D341Med (cell line): ENCODE measurements at places on chromosomes 6 and 20.

DNA sequence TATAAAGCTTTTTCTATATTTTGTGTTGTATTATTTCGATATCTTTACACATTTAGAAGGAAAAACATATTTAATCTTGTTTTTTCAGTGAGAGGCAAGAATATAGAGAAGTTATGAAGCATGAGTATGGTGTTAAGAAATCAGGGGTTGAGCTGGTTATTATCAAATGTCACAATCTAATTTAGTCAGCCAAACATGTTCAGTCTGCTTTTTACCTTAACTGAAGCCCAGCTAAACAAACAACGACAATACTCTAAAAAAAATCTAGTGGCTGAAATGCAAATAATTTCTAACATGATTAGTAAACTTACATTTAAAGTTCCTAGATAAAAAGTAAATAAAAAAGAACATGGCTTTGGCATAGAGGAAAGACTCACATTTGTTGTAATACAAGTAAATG is 433.8 kb upstream of the NRSN1 start:
- DNase-seq, result no peak

- DNase-seq, result no peak
Observed at GRCh38 chr6:24378473-24379097, 20.7 kb upstream of the DCDC2 start.

DNA sequence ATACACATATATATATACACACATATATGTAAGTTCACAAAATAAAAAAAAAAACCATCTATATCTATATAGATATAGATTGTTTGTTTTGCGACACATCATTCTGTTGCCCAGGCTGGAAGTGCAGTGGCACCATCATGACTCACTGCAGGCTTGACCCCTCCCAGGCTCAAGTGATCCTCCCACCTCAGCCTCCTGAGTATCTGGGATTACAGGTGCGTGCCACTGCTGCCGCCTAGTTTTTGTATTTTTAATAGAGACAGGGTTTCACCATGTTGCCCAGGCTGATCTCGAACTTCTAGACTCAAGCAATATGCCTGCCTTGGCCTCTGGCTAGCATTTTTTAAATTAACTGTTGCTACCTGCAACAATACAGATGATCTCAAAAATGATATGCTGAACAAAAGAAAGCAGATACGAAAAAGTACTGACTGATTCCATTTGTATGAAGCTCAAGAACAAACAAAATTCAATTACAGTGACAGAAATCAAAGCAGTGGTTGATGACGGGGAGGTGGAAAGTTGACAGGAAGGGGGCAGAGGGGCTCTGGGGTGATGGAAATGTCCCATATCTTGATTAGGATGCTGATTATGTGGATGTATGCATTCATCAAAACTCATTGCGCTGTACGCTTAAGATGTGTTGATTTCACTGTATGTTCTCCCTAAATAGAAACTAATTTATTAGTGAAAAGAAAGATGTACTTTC is 49.6 kb downstream of the ATXN1 start:
- DNase-seq, result no peak

- no peak for DNase-seq
Observed at GRCh38 chr20:9352739-9353138, 161.7 kb upstream of the LAMP5 start.

GRCh38 chr6:137261361-137261760 is 42.2 kb upstream of the IFNGR1 start:
- no peak for DNase-seq

DNA sequence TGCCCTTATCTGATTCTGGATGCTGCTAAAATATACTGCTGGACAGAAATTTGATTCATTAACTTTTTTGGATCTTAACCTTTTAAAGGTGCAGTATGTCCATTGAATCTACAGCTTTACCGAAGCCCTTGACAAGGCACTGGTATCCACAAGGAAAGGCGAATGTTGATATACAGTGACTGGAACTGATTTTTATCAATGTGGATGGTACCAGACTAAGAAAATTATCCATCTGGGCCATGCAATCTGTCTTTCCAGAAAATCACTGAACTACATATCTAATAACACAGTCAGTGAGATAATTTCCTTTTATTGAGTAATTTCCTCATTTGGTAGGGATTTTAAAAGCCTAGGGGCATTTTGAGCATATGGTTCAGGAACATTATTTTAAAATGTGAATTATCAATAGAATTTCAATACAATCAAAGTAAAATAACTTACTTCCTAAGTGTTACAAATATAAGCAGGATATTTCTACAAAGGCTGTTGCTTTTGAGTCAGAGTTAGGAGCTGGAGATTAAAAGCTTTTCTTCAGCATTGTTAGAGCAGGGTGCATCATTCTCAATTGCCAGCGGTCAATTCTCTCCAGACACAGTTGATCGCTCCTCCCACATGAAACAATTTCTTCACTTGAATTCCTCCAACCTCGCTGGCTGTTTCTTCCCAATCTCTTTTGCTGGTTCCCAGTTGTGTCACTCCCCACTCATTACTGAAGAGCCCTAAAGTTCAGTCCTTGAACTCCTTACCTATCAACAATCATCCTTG is 585.3 kb upstream of the FLRT3 start:
- no peak for DNase-seq

DNA sequence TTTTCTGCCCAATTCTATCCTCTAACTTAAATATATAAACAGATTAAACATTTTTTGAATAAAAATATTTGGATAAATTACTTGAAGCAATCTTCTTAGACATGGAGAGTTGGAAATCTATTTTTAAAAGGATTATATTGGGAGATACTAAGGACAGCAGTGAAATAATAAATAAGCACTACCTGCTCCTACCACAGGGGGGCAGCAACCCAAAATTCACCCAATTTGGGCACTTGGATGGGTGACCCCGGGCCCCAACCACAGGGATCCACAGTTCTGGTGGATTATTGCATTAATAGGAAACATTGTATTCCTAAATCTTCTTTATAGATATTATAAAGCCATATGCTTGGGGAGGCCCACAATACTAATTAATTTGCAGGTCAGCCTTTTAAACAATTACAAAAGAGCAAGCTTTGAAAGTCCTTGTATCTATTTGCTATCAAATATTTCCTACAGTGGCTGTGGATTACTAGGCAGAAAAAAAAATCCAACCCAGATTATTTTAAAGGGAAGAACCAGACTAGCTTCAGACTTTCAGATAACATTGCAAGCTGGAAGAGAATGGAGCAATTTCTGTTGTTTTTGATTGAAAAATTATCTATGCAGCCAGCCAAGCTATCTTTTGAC is 66.4 kb upstream of the PDE10A start:
- DNase-seq, result no peak

DNA sequence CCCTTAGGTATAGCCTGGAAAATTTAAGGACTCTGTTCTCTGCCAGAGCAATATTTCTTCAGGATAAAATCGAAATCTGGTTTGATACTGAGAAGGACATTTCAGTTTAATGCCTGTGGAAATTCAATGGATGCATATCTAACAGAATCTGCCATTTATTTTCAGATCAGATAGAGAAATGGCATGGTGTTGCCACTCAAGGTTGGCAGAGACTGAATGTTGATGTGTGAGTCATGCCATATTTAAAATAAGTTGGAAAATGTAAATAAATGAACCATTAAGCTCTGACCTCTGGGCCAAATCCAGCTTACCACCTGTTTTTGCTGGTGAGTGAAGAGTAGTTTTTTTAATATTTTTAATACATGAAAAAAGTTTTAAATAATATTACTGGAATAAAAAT is 594.6 kb downstream of the DOK5 start:
- DNase-seq, result no peak

GRCh38 chr20:4091490-4092479 is 76.4 kb upstream of the RNF24 start:
- DNase-seq, result peak; percentile 74

DNA sequence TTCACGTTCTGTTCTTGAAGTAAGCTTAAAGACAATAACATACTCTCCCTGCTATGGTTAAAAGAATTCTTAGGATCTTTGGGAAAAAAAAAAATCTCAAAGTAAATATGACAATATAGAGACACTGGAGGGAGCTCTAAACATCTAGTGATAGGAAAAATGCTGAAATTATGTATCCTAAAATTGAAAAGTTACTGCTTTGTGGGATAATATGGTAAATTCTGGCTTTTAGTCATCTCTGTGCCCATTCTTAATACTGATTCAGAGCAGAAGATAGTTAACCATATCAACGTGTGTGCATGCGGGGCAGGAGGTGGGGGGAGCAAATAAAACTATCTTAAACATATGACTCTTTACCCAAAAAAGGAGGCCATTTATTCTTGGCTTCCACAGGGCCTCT is 165.4 kb downstream of the GMPR start:
- DNase-seq, result no peak

- DNase-seq, result no peak
Observed at GRCh38 chr6:38195113-38195635, 375.6 kb downstream of the ZFAND3 start.

GRCh38 chr6:159833556-159833955 is 33.5 kb downstream of the PNLDC1 start:
- no peak for DNase-seq

- no peak for DNase-seq
Observed at GRCh38 chr6:88662653-88663174, 300.7 kb downstream of the RNGTT start.

GRCh38 chr6:37319156-37319555 is 34.6 kb upstream of the RNF8 start:
- no peak for DNase-seq

- no peak for DNase-seq
Observed at GRCh38 chr6:84271061-84271716, 43.7 kb upstream of the CEP162 start.

DNA sequence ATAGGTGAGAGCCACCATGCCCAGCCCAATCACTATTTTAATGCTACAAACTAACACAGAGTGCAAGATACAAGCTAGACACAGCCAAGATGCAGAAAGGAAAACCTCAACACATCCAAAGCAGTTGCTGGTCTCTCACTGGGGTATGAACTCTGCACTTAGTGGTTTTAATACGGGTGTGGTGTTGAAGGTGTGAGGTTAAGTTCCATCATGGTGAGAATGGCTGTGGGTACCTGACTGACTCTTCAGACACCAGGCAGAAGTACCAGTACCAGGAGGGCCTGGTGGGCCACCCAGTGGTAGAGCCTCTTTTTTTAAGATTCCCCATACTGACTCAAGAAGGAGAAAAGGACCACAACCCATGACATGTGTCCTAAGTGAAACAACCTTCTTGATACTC is 13.0 kb downstream of the GNAS-AS1 start:
- no peak for DNase-seq

DNA sequence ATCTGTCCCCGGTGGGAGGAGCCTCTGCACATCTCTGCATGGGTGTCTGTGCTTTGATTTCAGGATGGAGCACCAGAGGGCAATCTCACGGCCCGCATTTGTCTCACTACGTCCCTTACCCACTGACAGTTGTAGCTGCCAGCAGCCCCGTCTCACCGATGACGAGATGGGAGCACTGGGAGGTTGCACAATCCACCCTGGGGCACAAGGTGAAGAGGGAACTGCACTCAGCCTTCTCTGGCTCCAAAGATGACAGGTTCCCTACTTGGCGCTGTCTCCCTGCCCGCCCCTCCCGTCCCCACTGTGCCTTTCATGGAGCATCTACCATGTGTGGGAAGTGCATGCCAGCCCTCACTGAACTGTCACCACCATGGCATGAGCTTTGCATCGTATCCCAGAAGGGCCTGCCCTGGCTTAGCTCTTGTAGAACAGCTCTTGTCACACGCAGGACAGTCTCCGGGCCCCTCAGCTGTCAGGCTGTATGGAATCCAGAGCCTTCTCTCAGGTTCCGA is 99.9 kb upstream of the PMEPA1 start:
- no peak for DNase-seq

GRCh38 chr20:4108495-4109306 is 93.3 kb upstream of the RNF24 start:
- peak; percentile 74 for DNase-seq

DNA sequence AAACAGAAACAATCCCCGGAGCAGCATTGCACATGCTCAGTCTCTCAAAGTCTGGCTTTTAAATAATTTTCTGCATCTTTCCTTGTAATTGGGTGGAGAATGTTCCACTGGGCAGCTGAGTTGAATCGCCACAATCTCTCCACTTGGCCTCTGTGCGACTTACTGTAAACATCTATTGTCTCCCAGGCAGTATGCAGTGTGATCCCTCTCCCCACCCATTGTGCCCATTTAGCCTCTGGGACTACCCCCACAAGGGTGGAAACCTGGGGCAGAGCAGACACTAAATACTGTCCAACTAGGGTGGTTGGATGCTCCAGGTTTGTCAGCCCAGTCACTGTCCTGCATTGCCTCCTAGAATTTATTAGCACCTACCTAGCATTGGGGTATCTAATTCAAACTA is 96.2 kb downstream of the JARID2 start:
- no peak for DNase-seq

DNA sequence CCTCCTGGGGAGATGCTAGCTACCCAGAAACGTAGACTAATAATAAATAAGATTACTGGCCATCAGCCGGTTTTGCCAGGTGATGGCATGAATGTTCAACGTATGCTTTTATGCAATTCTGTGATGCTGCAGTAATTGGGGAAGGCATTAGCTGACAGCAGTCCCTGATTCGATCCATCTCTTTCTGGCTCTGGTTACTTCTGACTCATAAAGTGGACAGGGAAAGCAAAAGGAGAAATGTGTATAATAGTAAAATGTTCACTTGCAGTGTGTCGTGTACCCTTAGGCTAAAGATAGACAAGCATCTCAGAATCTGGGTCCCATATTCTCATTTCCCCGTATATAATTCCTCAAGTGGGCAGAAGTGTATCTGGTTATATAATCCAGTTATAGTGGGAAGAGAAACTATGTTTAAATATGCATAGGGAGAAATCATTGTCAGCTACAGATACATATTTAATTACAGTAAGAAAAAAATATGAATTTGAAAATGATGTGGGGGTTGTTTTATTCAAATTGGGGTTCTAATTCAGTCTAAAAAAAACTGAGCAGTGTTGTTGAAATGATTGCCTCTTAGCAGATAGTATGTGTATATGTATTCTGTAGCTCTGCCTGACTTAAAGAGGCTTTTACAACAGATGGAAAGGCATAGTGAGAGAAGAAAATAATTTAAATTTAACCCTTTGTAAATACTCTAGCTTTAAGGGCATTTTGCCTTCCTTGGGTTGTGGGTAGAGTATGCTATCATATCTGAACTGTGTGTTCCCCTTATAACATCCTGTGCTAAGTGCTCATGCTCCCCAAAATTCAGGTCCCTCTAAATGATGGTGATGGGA is 40.6 kb downstream of the DOK5 start:
- no peak for DNase-seq

DNA sequence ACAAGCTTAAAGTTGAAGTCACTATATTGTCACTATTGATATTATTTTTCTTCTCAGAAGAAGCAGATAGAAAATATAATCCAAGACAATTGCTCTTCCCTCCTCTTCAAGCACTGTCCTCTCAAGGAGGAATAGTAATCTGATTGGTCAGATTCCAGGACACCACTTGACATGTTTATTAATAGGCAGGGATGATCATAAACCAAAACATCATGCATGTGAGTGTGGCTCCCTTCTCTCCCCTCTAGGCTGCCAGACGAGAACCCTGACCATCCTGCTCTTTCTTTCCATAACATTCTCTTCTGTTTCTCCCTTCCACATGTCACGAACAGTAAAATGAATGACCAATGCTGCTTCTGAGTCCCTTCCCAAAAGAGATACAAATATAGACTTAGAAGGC is 7.5 kb downstream of the ATG5 start:
- DNase-seq, result no peak

- no peak for DNase-seq
Observed at GRCh38 chr6:158803733-158804143, 15.4 kb downstream of the EZR start.
